ENCODE measurements at places on chromosomes 5 and 9.

DNA sequence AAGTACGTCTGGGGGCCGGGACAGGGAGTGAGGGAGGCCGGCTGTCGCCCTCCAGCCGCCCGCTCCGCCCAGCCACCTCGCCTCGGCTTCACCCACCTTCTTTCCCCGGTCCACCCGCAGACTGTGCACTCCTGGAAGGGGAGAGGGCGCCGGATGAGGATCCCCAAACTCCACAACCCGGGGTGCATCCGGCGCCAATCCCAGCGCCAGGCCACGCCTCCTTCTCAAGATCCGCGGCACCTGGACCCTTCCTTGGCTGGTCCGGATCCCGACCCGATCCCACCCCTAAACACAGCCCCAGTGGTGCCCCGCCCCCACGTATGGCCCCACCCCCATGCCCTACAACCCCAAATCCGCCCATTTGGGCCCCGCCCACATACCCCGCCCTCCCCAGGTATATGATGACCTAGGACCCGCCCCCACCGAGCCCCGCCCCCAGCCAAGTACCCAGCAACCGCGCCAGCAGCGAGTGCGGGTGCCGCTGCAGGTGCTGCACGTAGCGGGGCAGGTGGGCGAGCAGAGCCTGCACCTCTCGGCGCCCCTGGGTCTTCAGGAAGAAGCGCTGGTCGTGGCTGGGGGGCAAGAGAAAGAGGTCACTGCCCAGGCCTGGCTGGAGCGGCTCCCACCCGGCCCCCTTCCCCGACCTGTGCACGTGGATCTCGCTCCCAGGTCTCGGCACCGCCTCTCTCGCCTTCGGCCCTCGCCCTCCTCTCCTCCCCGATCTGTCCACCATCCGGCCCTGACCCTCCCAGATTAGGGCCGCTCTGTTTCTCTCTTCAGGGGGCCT lies 3.2 kb downstream of the PIP5KL1 start:
- DNase-seq, result no peak

DNA sequence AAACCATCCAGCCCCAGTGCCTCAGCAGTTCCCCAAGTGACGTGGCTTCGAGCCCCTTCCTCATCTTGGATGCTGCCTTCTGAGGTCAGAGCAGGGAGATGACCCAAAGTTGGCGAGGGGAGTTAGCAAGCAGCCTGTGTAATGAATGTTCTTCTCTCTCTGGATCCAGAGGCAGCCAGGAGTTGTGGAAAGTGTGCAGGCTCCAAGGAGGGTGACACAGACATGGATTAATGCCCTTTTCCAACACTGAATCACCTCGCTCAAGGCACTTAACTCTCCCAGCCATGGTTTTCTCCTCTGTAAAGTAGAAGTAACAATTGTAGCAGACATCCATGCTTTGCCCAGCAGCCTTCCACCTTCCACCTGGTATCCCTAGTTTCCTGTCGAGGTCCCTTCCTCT lies 64.6 kb upstream of the HAND1 start:
- no peak for DNase-seq

- no peak for DNase-seq
Measured at GRCh38 chr5:107805166-107805565, 134.4 kb upstream of the EFNA5 start.

DNA sequence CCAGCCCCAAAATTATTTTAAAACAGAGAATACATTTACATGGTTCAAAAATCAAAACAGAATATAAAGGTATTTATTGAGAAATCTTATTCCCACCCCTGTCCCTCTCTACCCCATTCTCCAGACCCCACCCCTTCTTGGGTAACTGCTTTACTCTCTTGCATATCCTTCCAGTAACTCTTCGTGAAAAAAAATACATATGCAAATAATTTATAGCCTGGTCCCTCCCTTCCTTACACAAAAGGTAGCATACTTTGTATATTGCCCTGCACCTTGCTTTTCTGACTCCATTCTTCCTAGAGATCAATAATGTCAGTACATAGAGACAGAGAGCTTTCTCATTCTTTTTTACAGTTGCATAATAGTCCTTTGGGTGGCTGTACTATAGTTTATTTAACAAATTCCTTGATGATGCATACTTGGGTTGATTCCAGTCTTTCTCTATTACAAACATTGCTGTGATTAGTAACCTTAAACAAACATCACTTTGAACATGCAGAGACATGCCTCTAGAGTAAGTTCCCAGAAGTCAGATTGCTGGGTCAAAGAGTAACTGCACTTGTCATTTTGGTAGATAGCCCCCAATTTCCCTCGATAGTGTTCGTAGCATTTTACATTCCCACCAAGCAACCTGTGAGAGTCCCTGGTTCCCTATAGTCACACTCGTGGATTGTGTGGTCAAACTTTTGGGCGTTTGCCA lies 47.9 kb downstream of the STOM start:
- DNase-seq, result no peak

DNA sequence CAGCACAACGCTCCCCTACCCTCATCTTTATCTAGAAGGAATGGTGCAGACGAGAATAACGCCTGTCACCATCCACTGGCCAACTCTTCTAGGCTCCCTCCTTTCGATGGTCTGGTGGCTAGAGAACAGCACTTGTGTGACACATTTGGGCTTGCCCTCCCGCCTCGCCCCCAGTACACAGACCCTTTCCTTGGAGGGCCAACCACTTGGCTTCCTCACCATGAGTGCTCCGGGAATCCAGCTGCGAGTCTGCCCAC lies 1.4 kb downstream of the GNAQ start:
- DNase-seq, result no peak

DNA sequence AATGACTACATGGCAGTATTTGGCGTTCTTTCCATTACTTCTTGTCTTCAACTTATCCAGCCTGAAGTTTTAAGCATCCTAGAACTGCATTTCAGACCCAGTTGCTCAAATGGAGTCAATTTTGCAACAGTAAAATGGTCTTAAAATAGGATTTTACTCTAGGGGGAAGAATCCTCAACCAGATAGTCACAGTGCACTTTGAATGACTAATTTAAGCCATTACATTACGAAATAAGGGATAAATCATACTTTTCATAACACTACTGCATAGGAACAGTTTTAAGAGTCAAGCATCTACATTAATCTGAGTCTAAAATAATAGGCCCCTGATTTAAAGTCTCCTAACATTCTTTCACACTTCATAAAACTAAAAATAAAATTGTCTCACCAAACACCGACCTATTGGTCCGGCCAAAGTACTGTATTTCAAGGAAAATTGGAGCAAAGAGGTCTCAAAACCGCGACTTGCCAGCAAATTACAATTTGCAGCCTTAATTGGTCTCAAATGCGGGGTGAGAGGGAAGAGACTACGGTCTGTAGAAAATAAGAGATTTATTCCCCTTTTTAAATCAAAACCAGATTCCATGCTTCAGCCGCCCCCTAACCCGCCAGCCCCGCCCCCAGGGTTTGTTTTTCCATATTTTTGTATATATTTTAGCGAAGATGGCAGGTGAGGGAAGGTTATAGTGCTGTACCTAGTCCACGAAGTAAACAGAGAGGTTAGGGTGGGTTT lies 1.2 kb upstream of the SMARCA2 start:
- DNase-seq, result no peak
